ENCODE measurements at places on chromosomes 1 and 21.

- no peak for DNase-seq
These were observed 49.7 kb downstream of the PGM1 start for GRCh38 chr1:63642901-63643300.

DNA sequence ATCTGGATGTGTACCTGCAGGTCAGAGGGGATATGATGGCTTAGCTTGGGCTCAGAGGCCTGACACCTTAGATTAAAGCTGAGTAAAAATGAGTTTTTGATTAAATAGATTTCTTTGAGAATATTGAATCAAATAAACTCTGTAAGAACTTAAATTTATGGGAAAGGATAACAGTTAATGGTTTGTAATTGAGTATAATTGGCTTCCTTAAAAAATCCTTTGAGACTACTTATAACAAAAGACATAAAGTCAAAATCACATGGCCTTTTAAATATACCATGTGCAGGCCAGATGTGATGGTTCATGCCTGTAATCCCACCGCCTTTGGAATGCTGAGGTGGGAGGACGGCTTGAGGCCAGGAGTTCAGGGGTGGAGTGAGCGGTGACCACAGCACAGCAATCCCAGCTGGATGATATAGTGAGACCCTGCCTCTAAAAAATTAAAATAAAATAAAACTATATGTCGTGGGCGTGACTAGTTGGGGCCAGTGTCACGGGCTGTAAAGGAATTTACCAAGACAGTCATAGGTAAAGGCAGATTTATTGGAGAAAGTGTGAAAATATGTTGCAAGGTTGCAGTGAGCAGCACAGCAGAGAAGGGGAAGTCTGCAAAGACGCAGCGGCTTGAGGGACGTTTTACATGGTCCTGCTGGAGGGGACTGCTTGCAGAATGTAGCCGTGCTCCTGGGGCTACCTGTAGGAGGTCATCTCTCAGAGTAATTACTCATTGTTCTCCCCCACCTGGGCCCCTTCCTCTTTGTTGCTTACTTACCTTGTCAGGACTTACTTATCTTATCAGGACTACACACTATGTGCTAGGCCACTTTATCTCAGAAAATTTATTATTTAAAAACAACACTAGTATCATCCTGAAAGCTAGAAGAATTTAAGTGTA lies 122.3 kb downstream of the ZMYM4 start:
- DNase-seq: no peak

DNA sequence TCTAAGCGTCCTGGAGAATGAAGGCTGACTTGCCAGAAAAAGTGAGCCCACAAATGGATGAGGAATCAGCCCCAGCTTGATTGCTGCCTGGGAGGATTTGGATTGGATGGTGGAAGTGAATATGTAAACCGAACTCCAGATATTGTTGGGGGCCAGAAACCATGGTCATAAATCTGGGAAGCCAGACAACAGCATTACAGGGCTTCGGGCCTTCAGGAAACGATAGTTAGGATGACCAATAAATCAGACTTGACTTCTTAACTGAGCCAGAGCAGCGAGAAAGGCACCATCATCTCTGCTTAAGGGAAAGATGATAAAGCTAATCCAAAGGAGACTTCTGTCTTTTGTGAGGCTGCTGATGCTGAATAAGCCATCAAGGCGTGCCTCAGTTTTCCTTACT lies 26.6 kb downstream of the FAM78B start:
- DNase-seq: no peak

GRCh38 chr1:80066060-80066459 lies 1059.5 kb upstream of the ADGRL4 start:
- DNase-seq: no peak

DNA sequence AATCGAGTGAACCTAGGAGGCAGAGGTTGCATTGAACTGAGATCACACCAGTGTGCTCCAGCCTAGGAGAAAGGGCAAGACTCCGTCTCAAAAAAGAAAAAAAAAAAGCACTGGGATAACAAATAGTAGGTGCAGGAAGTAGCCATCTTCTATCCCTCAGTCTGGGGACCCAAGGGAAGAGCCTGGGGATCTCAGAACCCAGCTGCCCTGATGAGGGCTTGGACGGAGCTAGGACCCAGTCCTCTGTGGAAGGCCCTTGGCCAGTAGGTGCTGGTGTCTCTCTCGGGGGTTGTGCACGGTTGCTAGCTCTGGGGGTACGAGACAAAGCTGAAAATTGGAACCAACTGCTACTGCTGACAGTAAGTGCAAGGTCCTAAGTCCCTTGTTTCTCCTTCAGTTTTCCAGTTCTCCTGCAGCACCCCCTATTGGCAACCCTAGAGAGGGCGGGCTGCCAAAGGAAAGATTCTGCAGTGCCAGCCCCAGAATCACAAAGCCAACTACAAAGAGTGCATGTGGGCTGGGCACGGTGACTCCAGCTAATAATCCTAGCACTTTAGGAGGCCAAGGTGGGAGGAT lies 57.6 kb upstream of the KIF1B start:
- DNase-seq: peak; percentile 12

- no peak for DNase-seq
These were observed 2.7 kb upstream of the MMEL1 start for GRCh38 chr1:2635361-2636010.

GRCh38 chr1:231629132-231629531 lies 2.5 kb downstream of the DISC1 start:
- DNase-seq: no peak

GRCh38 chr1:200960236-200960947 lies 63.1 kb downstream of the KIF21B start:
- no peak for DNase-seq

- no peak for DNase-seq
These were observed 49.3 kb downstream of the PTGFR start for GRCh38 chr1:78540048-78540447.

GRCh38 chr1:85427849-85428248 lies 37.1 kb downstream of the DDAH1 start:
- no peak for DNase-seq

DNA sequence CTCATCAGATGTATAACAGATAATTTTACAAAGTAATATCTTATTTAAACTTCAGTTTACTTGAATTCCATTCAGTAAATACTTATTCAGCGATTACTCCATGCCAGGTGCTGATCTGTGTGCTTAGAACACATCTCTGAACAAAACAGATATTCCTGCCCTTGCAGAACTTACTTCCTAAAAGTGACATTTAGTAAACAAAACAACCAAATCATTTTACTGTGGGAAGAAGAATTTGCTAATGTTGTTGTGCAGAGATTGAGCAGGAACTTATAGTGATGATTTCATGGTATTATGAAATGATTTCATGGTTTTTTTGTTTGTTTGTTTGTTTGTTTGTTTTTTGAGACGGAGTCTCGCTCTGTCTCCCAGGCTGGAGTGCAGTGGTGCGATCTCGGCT lies 39.3 kb upstream of the WLS start:
- DNase-seq: no peak

GRCh38 chr1:153678519-153679336 lies at the start of gene NPR1:
Gene NPR1, plus strand, starts transcription at chr1:153678688. Its CDS starts 421 bp downstream, at chr1:153679109.
- DNase-seq: no peak

- DNase-seq: no peak
These were observed 214.6 kb upstream of the NCAM2 start for GRCh38 chr21:20783611-20784010.

Measured in RKO (cell line).